ENCODE measurements at places on chromosomes 7 and 10.

DNA sequence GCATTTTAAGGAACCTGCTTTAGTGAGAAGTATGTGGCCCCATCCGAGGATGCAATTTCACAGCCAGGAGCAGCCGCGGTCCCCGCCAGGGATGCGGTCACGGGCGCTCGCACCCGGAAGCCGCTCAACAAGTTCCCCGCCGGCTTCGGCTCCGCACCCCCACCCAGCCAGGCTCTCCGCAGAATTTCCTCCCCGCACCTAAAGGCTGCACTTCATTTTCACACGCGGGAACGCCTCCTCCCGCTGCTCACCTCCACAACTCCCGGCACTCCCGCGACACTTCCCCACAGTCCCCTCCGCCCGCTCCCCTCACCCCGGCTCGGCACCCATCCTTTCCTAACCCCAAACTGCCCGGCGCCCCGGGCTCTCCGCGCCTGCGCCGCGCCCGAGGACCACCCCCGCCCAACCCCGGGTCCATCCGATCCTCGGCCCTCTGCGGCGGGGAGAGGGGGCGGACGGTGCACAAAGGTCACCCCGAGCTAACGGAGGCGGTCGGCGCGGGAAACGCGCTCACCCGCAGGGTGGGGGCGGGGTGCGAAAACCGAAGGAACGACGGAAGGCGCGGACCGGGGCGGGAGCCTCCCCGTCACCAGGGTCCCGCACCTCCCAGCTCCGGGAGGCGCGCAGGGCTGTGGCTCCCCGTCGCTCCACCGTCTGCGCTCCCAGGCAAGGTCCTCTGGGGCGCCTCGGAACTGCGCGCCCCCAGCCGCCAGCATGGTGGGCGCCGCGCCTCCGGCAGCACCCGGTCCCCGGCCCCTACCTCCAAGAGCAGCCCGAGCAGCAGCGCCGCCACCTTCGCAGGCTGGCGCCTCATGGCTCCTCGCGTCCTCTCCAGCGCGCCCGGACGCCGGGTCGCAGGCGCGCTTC is 558 bp downstream of the VOPP1 start:
- DNase-seq, result no peak

DNA sequence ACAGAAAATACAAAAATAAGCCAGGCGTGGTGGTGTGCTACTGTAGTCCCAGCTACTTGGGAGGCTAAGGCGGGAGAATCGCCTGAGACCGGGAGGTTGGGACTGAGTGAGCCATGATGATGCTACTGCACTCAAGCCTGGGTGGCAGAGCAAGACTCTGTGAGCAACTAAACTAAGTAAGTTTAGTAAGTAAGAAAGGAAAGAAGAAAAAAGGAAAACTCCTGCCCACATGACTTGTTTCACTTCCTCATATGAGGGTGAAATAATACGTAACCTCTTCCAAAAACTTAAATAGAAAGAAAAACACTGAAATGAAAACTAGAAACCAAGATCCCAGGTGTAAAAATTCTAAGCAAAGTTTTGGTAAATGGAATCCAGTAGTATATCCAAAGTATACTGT is 79.6 kb downstream of the LARP4B start:
- no peak for DNase-seq

GRCh38 chr10:13347043-13347499 is 1.0 kb downstream of the SEPHS1 start:
- DNase-seq, result no peak

GRCh38 chr10:101000915-101001658 is 1.5 kb downstream of the LZTS2 start:
- DNase-seq, result no peak

- DNase-seq, result no peak
Measured at GRCh38 chr10:97474918-97475317, 23.3 kb downstream of the MMS19 start.

- no peak for DNase-seq
Measured at GRCh38 chr10:49243610-49244283, 55.2 kb upstream of the C10orf71 start.

GRCh38 chr7:92797693-92798092 is 38.7 kb downstream of the CDK6 start:
- DNase-seq, result no peak

DNA sequence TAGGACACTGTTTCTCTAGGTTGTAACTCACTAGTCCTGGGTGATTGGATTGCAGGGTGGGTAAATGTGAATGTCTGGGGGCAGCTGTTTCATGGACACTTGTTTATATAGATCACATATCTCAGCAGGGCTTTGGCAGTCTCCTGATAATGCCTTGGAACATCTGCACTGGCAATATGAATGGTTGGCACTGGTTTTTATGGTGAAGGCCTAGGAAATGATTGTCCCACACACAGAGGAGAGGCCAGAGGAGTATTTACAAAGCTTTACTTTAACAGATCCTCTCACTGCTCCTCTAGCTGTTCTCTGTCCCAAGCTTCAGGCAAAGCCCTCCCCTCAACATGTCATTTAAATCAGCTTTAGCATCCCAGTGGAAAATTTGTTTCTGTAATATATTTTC is 171.3 kb upstream of the STEAP4 start:
- no peak for DNase-seq

GRCh38 chr10:132591166-132591971 is 53.8 kb downstream of the INPP5A start:
- no peak for DNase-seq

- no peak for DNase-seq
Measured at GRCh38 chr7:18570441-18570840, 74.9 kb downstream of the HDAC9 start.

DNA sequence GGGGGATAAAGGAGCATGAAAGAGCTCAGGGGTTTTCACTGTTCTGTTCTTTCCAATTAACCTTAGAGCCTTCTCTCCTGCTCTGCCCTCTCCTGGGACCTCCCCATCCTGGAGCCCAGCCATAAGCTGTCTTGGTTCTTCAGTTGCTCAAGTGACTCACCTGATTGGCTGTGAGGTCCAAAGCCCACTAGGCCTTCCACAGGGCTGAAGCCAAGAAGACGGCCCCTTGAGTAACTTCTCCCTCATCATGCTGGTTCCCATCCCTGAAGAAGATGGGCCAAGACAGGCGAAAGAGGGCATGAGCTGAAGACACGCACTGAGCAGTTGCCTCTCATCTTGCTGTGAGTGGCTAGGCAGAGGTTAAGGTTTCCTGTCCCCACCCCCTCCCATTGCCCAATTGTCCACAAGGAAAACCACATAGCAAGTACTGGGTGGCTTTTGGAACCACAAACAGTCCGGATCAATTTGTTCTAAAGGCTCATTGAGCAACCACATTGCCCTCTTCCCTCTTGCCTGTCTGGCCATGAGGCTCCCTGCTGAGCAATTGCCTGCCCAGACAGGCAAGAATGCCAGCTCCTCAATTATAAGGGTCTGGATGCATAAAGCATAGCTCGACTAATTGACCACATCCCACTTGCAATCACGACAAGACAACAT is 43.9 kb upstream of the GPAM start:
- DNase-seq, result no peak

DNA sequence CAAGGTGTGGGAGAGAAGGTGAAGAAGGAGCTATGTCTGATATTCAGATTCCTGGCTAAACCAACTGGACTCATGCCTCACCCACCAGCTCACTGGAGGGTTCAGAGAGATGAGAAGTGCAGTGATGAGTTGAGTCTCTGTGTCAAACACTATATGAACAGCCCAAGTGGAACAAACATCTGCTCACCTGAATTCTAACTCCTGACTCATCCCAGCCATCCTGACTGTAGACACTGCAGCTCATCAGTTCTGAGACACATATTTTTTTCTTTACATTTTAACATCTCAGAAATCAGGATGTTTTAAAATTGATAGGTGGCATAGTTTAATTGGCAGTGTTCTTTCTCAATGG is 27.3 kb downstream of the GSDME start:
- no peak for DNase-seq

DNA sequence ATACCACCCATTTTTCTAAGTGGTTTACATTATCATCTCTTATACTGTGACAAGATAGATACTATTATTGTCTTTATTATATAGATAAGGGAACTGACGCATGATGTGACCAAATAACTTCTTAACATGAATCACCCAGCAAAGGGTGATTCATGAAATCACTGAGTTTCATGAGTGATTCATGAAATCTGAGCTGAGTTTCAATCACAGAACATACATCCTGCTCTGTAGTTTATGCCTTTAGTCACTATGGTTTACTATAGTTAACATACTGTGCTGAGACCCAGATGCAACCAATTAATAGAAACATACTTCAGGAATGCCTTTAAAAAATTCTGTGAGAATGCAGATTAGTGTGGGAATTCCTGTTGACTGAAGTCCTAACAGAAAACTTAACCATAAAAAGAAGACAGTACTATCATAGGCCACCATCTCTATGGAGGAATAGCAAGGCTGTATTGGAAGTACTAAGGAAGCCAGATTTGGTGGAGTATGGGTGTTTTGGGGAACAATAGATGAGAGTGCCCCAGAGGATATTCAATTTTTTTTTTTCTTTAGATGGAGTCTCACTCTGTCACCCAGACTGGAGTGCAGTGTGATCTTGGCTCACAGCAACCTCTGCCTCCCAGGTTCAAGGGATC is 43.1 kb upstream of the SEMA3A start:
- DNase-seq, result no peak
